ENCODE measurements at places on chromosomes 2 and 18.

DNA sequence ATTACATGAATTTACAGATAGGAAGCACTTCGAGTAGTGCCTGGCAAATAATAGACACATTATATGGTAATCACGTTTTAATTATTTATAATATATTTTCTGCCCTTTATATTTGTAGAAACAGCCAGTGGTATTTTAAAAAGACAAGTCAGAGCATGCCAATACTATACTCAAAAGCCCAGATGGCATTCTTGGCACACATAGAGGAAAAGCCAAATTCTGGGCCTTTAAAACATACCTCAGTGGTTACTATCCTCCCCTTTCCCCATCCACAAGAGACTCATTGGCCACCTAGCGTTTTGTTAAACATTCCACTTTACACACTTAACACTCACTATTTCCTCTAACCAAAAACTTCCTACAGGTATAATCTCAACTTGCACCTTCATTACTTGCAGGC is 63.3 kb upstream of the ZNF804A start:
- DNase-seq: peak; percentile 67

DNA sequence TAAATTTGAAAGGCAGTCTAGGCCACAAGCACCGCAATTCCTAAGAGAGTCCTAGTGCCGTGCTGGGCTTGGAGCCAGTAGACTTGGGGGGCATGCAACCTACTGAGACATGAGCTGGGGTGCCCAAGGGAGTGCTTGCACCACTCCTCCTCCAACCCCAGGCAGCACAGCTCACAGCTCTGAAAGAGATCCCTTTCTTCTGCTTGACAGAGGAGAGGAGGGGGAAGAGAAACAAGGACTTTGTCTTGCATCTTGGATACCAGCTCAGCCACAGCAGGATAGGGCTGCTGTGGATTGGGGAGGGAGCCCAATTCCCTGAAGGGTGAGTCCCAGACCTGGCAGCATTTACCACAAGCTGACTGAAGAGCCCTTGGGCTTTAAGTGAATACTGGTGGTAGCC is 134.6 kb downstream of the TMEM131 start:
- no peak for DNase-seq

DNA sequence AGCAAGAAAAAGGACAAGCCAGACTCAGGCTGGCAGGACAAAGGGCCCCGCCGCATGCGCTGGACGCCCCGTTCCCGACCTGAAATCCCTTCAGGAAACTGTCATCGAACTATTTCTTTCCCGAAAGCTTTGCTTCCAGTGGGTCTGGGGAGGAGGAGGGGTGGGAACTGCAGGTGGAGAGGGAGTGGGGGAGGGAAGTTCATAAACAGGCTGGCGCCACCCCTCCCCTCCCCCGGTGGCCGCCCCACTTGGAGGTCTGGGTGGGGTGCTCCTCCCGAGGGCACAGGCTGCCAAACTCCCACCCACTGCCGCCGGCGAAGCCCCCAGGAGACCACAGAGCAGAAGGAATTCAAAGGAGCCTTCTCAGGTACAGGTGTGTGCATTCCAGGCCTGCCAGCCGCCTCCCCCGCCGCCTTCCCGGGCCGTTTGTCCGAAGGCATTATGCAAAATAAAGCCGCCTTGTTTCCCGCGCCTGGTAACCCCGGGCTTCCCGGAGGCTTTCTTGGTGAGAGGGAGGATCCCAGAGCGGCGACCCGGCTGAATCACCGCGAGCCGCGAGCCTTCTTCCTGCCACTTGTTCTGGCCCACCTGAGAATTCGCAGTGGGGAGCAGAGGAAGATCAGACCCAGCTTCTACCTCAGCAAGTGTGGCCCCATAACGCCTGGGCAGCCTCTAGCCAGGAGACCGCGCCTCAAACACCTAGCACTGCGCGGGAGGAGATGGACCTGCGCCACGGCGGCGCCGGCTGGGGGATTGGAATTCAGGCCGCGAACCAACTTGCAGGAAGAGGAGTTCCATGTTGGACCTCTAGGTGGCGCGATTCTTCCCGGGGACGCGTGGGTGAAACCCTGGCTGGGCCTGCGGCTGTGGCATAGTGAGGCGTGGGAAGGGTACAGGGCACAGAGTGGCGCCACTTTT is 101.9 kb downstream of the FOXI3 start:
- DNase-seq: no peak

DNA sequence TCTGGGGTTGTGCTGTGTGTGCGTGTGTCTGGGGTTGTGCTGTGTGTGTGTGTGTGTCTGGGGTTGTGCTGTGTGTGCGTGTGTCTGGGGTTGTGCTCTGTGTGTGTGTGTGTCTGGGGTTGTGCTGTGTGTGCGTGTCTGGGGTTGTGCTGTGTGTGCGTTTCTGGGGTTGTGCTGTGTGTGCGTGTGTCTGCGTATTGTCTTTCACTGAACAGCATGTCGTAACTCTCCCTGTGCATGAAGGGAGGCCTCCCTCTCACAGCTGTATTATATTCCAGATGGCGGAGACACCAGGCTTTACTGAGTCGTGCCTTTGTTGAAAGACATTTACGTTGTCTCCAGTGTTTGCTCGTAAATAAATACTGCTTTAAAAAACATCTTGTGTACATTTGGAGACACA is 5.9 kb downstream of the ACKR3 start:
- no peak for DNase-seq

- DNase-seq: no peak
These were observed 78.6 kb downstream of the SCG2 start for GRCh38 chr2:223523551-223524001.

GRCh38 chr2:18244845-18245244 is 315.6 kb downstream of the RDH14 start:
- no peak for DNase-seq

GRCh38 chr2:143300536-143300935 is 171.3 kb downstream of the ARHGAP15 start:
- no peak for DNase-seq

DNA sequence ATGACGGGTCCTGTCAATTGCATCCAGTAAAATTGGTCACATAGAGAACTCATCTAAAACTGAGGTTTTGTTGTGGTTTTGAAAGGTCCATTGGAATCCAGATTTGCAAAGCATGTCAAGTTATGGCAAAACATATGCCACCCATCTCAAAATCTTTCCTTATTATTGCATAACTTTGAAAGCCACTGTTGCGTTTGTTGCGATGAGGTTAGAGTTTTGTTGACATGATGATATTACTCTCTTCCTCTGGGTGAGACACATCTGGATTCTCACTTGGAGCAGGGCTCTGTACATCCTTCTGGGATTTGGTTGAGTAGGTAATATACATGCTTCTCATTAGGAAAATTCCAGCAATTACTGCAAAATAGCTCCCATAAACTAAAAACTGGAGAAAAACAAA is 20.6 kb downstream of the SCYGR5 start:
- no peak for DNase-seq

DNA sequence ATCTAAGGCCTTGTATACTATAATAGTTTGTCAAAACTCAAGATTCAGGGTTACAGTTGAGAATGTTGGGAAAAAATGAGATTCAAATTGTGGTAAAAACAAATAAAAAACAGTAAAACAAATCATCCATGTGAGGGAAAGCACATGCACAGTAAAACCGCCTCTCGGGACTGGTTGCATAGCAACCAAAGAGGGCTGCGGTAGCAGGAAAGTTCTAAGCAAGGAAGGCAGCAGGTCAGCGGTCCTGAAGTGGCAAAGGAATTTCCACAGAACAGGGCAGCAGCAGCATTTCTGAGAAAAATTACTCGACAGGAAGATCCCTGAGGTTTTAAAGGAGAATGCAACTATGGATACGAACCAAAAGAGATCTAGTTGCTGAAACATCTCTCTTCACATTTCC is 93.7 kb downstream of the DYNAP start:
- DNase-seq: no peak

DNA sequence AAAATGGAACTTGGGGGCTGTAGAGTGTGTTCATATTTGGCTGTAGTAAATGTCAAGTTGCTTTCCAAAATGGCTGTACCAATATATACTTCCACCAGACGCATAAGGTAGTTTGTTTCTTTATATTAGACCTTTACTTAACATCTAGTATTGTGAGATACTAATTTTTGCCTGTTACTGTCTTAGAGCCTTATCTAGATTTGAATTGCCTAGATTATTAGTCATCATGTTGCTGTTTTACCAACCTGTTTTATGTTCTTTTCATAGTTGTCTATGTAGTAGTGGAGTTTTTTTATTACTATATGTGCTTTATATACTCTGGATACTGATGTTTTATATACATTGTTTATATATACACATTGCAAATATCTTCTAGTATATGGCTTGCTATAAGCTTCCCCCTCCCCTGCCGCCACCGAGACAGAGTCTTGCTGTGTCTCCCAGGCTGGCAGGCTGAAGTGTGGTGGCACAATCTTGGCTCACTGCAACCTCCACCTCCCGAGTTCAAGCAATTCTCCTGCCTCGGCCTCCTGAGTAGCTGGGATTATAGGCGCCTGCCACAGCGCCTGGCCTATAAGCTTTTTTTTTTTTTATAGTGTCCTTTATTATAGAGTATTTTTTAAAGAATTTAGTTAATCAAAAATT is 18.9 kb downstream of the SLC39A10 start:
- DNase-seq: no peak

DNA sequence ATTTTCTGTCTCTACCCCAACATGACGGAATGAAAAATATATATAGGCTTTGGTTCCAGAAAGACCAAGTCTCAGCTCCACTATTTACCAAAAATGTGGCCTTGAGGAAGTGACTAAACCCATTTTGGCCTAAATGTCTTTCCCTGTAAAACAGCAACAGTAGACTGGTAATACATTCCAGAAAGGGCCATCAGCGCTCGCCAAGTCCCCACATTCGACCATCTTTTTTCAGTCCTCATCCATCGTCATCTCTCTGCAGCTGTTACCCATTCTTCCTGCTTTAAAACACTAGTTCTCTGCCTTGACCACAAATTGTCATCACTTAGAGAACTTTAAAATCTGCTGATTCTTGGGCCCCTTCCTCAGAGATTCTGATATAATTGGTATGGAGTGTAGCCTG is 183.8 kb upstream of the CTAGE1 start:
- DNase-seq: no peak

- no peak for DNase-seq
These were observed 501.7 kb upstream of the TCF4 start for GRCh38 chr18:56089612-56090258.

GRCh38 chr2:1818404-1818803 is 74.1 kb upstream of the PXDN start:
- DNase-seq: no peak

DNA sequence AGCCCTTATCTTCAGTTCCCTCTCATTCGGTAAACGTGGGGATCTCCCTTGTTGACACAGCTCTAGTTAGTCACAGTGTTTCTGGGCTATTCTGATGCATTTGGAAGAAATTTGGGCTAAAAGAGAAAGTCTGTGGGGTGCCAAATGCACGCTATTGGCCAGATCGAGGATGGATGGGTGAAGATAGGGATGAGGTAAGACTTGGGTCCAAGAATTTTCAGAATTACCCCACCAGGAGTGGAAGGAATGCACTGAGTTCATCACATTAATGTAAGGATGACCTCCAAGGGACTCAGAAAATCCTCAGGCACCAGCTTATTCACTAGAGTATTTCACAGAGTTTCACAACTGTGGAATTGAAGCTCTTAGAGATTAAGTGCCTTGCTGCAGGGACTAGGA is 49.3 kb downstream of the NRP2 start:
- DNase-seq: no peak

- no peak for DNase-seq
These were observed 1.4 kb downstream of the WDCP start for GRCh38 chr2:24045511-24046508.

DNA sequence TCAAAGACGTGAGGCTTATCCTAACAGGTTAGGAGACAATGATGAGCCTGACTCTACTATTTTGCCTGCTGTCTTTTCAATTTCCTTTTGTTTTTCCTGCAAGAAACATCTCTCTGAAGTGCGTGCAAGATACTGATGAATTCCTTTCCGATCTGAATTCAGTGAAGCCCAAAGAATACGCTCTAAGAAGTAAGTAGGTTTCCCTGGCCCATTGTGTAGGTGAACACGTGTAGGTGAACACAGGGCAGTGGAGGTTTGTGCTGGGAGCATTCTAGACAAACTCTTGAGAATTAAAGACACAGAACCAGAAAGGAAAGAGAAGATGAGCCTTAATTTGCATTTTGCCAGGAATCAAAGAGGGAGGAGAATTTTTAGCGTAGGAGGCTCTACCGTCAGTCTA is 132.0 kb downstream of the ZNF532 start:
- no peak for DNase-seq

- no peak for DNase-seq
These were observed 73.5 kb downstream of the GLI2 start for GRCh38 chr2:120809151-120809550.

DNA sequence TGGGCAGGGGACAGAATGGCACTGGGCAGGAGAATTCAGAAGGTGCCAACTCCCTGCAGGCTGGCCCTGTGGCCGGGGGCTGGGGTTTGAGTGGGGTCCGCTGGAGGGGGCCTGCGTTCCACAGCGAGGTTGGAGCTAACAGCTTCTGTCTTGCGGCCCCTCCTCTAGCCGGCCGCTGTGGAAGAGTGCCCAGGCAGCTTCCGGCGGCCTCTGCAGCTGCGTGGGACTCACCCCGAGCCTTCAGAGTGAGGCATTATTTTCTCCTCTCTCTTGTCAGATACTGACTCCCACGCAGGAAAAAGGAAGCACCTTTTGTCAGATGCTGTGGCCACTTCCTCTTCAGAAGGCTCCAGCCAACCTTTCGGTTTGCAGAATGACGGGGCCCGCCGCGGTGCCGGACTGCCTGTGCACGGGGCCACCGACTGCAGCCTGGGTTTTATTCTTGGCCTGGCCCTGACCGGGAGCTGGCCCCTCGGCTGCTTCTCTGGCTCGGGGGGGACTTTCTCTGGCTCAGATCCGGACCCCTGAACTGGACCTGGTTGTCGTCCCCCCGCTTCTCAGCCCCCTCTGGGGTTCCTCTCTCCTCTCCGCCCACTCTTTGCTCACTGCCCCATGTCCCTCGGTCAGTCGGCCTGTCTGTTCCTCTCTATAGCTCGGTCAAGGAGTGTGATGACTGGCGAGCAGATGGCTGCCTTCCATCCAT is 40.1 kb downstream of the ARHGAP25 start:
- no peak for DNase-seq

GRCh38 chr2:181307203-181307991 is 149.8 kb upstream of the ITGA4 start:
- no peak for DNase-seq

DNA sequence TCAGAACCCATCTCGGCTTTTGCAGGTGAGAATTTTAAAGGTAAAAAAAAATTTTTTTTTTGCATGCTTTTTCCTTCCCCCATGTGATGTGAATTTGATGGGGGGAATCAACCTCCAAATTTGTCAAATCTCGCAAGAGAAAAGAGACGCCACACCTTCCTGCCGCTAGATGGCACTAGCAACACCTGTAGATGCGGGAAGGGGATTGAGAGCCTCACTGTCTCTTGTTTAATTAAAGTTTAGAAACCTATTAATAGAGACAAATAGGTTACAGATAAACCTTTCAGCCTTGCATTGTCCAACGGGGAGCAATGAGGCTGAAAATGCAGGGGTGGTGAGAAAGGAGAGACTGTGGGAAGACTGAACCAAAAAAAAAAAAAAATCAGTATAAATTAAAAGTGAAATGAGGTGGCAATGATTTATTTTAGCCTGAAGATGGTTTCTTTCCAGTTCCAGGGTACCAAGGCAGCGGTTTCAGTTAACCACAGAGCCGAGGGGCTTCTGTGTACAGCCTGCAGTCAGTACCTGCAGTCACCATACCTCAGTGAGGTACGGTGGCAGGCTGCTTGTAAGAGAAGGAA is 84.6 kb downstream of the NRP2 start:
- DNase-seq: peak; percentile 12
